NCI-H1436 treated with DMSO at 0.1 percent for 48 hours (cell line): ENCODE measurements at places on chromosomes 4 and X.

GRCh38 chr4:90841676-90842075 is 714.5 kb downstream of the CCSER1 start:
- no peak for DNase-seq

DNA sequence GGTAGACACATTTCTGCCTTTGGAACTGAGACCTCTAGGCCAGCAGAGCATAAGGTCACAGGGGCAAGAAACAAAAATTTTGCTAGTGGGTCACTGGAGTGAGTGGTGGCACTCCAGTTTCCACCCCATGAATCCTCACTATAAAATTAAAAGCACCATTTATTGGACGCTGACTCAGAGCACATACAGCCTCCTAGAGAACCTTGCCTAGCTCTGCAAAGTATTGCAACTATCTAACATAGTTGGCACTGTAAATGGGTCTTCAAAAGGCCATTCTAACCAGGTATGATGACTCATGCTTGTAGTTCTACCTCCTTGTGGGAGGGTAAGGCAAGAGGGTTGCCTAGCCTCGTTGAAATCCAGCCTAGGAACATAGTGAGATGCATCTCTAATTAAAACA is 25.1 kb downstream of the RRAGB start:
- DNase-seq = no peak

DNA sequence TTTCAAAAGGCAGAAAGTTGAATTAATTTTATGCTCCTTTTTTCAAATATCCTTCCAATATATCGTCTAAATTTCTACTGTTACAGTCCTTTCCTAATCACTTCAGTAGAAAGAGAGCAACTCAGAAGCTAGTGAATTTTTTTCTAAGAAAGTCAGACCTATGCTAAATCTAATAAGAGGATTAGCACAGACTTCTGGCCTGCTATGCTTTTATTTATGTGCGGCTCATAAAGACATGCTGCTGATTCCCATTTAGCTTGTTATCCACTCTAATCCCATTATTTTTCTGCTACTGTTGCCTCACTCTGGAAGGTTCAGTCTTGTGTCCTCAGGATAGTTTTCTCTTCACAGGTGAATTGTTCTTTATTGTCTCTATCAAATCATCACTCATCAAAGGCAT is 473.5 kb upstream of the FAM241A start:
- DNase-seq = no peak

DNA sequence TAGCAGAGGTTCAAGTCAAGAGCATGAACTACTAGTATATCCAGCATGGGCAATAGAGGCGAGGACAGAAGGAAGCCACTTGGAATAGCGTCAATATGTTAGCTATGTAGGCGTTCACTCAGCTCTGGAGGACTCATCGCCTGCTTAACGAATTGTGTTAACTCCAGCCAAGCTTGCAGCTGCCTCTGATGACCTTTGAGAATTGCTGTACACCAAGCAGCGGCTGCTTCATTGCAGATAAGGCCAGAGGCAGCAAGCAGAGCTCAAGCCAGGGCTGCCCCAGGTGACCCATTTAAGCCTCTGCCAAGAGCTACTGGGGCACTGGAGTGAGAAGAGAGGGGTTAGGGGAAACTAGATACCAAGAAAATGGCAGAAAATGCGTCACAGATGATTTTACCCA is 160.2 kb upstream of the IGFBP7 start:
- no peak for DNase-seq

GRCh38 chr4:33107814-33108213 is 2387.6 kb downstream of the PCDH7 start:
- DNase-seq = no peak

DNA sequence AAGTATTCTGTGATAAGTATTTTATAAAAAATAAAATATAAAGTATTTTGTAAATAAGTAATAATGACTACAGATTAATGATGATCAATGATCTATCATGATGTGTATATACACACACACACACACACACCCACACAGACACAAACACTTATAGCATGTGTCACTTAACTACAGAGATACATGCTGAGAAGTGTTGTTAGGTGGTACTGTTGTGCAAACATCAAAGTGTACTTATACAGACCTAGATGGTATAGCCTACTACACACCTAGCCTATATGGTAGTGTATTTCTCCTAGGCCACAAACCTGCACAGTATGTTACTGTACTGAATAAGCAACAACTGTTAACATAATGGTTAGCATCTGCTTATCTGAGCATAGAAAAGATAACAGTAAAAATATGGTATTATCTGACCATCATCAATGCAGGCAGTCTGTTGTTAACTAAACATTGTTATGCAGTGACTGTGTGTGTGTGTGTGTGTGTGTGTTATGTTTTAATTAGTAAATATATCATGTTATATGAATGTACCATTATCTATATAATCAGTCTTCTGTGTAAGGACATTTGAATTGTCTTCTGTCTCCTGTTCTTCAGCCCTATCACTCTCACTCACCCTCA is 138.2 kb downstream of the CAMK2D start:
- no peak for DNase-seq

GRCh38 chrX:130623518-130623917 is 221.7 kb downstream of the RBMX2 start:
- DNase-seq = no peak

DNA sequence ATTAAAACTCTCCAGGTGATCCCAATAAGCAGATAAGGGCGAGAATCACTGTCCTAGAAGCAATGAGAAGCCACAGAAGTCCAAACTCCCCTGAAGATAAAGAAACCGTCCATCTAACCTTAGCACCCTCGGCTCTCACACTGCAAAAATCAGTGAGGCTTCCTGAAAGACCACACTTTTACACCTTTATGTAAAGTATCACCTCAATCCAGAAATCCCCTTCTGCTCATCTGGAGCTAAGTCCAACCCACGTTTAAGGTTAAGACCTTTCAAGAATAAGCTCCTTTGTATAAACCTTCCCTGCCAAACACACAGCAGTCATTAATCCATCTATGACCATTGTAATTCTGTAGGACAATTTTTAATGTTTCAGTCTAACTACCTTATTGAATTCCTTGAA is 41.7 kb downstream of the LIN54 start:
- no peak for DNase-seq

DNA sequence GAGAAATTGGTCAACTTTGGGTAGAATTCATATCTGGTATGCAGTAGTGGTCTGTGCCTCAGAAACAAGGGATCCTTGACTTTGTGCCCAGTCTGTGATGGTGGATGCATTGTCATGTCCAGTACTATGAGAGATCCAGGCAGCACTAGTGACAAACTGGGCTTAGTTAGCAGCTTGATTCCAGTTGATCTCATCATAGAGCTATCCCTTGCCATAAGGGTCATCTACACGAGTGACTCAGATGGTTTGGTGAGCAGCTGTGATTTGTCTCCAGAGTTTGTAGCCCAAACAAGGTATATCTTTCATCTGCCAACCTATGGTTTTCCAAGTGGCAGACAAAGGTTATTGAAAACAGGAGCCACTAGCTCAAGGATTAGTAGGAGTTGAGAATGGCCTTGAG is 298.8 kb downstream of the GBA3 start:
- DNase-seq = no peak
